LNCaP clone FGC (cell line): ENCODE measurements at places on chromosomes 6 and 20.

DNA sequence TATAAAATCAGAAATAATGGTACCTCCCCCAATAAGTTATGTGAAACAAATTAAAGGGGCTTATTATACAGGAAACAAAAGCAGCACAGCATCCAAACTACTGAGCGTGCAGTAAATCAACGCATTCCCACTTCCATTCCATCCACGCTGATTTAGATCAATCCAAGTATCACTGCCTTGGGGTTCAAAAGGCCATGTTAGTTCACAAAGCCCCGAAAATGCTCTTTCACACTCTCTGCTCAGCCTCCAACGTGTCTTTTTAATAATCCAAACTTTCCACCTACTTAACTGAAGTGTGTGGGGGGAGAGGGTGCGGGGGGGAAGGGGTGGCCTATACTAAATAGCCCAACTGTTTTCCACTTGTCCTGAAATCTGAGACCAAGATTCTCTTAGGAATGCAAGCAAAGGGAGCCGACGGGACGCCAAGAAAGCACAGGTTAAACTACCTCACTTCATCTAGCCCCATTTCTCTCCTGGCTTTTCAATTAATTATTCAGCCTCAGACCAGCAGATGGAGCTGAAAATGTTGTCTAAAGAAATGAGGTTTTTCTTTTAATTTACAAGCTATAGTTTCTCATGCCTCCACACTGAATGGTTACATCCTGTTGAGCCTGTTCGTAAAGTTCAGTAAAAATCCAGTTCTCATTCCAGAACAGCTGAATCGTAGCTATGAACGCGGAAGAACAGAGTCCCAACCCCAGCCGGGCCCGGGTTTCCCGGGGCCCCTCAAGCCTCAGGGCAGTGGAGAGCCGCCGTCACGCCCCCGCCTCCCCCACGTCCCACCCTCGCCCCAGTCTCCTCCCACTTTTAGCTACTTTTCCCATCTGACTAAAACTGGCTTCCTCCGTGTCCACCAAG, 1.0 kb upstream of the NXT1 start:
- DNase-seq = peak; percentile 26

GRCh38 chr6:6723921-6724538, 135.5 kb downstream of the LY86 start:
- DNase-seq = no peak

DNA sequence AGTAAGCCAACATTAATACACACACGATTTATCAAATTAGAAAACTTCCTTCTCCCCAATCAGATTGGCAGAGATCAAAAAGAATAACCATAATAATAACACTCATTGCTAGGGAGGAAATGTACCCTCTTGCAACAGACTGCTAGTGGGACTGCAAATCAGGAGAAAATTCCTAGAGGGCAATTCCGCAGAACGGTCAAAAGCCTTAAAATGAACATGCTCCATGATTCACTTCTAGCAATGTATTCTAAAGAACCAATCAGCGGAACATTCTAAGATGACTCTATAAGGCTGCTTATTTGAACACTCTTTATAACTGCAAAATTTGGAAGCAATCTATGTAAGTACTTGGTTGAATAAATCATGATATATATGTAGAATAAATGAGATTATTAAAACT, 8.5 kb upstream of the DACT2 start:
- no peak for DNase-seq

DNA sequence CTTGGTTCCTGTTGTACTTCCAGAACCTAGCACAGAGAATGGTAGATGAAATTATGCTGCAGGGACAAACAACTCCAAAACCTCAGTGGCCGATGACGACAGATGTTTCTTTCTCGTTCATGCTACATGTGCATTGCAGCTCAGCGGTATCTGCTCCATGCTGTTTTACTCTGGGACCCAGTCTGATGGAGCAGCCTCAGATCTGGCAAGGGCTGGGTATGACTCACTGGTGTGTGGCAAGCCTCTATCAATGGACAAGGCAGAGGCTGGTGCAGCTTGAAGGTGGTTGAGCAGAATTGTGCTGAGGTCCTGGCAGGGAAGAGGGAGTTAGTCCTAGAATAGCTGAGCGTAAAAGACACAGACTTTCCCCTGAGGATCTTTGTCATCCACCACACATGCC, 10.3 kb upstream of the BLCAP start:
- DNase-seq = no peak

GRCh38 chr6:162907876-162908481, 180.2 kb downstream of the PACRG start:
- DNase-seq = peak; percentile 15

- DNase-seq = no peak
Observed at GRCh38 chr6:162372106-162372505, 355.5 kb downstream of the PRKN start.

DNA sequence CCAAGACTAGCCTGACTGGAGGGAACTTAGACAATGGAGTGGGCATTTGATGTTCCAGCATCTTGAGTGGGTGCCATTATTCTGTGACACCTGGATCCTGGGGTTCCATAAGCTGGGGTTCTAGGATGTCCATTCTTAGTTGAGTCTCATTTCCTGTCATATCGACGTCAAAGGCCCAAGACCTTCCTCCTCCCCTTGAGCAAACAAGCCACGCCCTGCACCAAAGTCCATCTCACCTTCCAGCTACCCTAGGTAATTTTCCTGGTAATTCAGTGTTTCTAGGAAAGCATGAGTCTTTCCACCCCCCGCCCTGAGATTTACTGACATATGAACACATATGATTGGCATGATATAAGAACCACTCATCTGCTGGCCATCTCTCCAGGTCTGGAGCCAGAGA, at the start of gene TRIM40:
TSS of gene TRIM40 (plus strand) at position 384 of the 400 bp plus-strand sequence. CDS start 897 bp downstream, outside the sequence.
- no peak for DNase-seq

DNA sequence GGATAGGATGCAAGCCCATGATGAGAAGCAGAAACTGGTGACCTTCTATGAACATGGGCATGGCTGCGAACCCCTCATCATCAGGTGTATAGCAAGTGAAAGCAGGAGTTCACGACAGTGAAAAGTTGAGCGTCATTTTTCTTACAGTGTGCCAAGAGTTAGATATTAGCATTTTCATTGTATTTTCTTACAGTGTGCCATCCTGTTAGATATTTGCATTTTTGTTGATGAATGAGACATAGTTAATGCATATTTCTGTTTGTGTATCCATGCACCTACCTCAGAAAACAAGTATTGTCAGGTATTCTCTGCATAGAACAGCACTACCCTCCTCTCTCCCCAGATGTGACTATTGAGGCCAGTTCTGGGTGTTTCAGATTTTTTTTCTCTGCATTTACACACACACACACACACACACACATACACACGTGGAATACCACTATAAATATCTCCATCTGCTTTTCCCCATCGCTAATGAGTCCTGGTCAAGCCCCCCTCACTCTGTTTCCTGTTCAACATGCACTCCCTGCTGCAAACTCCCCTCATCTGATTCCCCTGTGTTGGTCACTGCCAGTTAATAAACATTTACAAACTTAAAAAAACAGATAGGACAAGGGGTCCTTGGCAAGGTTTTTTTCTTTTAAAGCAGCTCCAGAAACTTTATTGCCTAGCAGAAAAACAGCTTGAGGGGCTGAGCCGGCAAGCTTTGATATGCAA, 41.7 kb downstream of the PLN start:
- no peak for DNase-seq

- no peak for DNase-seq
Observed at GRCh38 chr6:152225241-152225934, 411.8 kb downstream of the SYNE1 start.
